Fibroblast of skin of right quadriceps (primary cell): ENCODE measurements at places on chromosomes 5 and 9.

- DNase-seq, result no peak
These were observed 223.1 kb upstream of the DAP start for GRCh38 chr5:10984021-10984715.

GRCh38 chr9:135734616-135735144 lies 32.7 kb downstream of the KCNT1 start:
- DNase-seq, result no peak

- peak; percentile 26 for DNase-seq
These were observed 82.3 kb upstream of the TLE4 start for GRCh38 chr9:79489261-79490000.

DNA sequence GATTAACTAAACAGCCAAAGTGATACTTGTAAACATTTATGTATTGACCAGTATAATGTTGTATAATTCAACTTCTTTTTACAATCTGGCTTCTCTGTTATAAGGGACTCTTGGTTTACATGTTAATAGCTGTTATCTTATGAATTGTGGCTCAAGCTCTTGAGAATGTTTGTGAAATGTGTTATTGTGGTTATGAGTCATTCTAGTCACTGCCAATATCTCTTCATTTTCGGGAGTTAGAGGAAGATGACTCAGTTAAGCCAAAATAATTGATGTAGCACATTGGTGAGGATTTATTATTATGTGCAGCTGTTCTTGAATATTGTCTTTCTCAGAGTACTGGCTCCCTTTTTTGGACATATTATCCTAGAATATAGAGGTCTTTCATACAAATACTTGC lies 655.2 kb upstream of the RIOK2 start:
- peak; percentile 98 for DNase-seq
